ENCODE measurements at places on chromosomes 13 and 19. TPM values are rescaled to one million over a fixed set of nuclear protein-coding genes. Genes with fewer than 3 reads are reported as not detected.

DNA sequence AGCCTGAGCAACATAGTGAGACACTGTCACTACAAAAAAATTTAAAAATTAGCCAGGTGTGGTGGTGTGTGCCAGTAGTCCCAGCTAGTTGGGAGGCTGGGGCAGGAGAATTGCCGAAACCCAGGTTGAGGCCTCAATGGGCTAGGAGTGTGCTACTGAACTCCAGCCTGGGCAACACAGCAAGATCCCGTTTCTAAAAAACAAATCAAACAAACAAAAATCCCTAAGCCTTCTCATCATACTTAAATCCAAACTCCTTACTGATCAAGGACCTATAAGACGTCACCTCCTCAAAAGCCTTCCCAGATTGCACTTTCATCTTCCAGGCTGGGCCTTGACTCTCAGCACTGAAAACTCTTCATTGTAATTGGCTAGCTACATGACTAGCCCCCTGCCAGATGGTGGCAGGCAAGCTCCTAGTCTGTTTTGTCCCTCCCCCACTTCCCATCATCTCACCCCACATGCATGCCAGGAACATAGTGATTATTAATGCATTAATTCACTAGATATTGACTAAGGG is 17.5 kb upstream of the NANOS3 start:
- no peaks in the 10 kb centered on the region for H3K27me3 ChIP-seq
- H3K4me3 ChIP-seq: no peak overlapping the region
- no peak overlapping the region for H3K27ac ChIP-seq
- DNase-seq: no peak
- H3K4me1 ChIP-seq: peaks cover 25% of the 10 kb centered on the region

DNA sequence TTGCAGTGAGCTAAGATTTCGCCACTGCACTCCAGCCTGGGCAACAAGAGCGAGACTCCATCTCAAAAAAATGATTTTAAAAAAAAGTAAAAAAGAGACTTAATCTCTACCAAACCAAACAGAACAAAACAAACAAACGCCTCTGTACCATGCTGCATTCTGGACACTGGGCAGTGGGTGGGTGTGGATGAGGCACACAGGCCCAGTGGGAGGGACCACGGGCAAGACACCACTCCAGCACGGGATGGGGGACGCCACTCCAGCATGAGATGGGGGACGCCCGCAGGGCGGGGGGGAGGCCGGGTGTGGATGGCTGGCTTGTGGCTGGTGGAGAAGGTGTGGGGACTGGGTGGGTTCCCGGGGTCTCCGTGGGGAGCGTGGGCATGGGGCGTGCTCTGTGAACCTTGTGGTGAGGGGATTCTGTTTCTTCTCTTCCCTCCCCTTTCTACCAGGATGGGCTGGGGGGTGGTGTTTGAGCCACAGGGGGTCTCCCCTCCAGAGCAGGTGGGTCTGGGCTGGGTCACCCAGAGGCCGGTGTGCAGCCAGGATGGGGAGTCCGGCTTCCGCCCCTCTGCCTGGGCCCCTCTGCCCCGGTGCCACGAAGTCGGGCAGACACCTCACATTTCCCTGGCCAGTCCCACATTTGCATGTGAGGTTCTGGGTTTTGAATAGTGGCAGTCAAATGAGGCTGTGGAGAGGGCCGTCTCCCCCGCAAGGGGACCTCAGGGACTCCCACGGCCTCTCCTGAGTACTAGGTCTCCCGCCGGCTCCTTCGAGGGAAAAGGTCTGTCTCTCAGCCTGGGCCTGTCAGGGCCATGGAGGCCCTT is 23.9 kb upstream of the MATK start:
- H3K4me3 ChIP-seq: no peak overlapping the region
- no peak for DNase-seq
- peaks cover 59% of the 10 kb centered on the region for H3K36me3 ChIP-seq

- H3K4me3 ChIP-seq: no peak overlapping the region
- no peaks in the 10 kb centered on the region for H3K27me3 ChIP-seq
- H3K27ac ChIP-seq: no peak overlapping the region
These were observed 44.7 kb downstream of the DHRS12 start for GRCh38 chr13:51759240-51759639.

Gene OR7D2
- 0.06 TPM for total RNA-seq

Gene EML2
- 37.6 TPM for total RNA-seq

DNA sequence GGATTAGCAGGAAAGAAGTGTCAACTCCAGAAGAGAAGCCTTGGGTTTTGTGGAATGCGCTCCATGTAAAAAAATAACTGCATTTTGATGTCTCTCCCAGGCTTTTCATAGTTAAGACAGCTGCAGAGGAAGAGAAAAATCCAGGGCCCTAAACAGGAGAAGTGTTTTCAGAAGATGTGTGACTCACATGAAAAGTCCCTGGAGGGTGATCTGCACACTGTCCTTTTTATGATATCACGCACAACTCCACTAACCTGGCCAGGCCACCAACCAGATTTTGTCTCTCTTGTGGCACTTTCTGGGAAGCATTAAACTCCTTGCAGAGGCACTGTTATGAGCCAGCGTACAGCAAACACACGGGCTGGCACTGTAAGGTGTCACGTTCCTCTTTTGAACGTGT is 267.3 kb downstream of the FGF9 start:
- no peaks in the 10 kb centered on the region for H3K36me3 ChIP-seq
- no peak overlapping the region for H3K4me3 ChIP-seq
- no peak for DNase-seq
- no peaks in the 10 kb centered on the region for H3K27me3 ChIP-seq
- no peaks in the 10 kb centered on the region for H3K4me1 ChIP-seq
- H3K27ac ChIP-seq: no peak overlapping the region

DNA sequence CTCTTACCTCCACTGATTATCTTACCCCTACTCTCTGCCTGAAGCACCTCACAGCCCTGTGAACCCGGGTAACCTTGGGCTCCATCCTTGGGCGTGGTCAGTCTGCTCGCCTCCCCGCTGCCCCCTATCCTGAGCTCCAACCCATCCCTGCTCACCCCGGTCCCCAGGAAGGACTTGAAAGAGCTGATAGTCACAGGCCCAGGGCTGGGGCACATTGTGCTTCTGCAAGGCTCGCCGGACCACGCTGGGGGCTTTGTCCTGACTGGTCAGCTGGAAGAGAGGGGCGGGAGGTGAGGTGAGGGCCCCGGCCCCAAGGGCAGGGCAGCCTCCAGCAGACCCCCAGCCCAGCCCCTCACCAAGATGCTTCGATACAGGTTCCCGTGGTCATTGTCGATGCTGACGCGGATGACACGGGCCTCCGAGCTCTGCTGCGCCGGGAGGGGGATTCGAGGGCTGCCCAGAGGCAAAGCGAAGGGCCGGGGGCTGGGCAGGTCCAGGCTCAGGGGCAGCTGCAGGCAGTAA is 13.0 kb upstream of the EPOR start:
- no peaks in the 10 kb centered on the region for H3K27me3 ChIP-seq
- no peaks in the 10 kb centered on the region for H3K4me1 ChIP-seq
- no peak overlapping the region for H3K27ac ChIP-seq
- DNase-seq: no peak
- no peaks in the 10 kb centered on the region for H3K36me3 ChIP-seq
- H3K4me3 ChIP-seq: no peak overlapping the region

GRCh38 chr13:111958612-111959395 is 108.1 kb upstream of the SOX1 start:
- no peak overlapping the region for H3K27ac ChIP-seq
- no peaks in the 10 kb centered on the region for H3K27me3 ChIP-seq
- no peak for DNase-seq
- H3K4me1 ChIP-seq: peaks cover 7% of the 10 kb centered on the region

All from spinal cord (tissue), 10 donors.